Right renal pelvis (tissue), 4 donors: ENCODE measurements at places on chromosomes 4 and X. TPM values are rescaled to one million over a fixed set of nuclear protein-coding genes. Genes with fewer than 3 reads are reported as not detected.
A peak's percentile ranks its signal among the peaks of the same experiment; 100 is the strongest.

The MCF2 gene
- 1.1 TPM for polyA plus RNA-seq

The AFF2 gene
- 5.4 TPM for polyA plus RNA-seq

The GPRASP3 gene
- 16.7 TPM for polyA plus RNA-seq

The GSPT2 gene
- 23.6 TPM for polyA plus RNA-seq

The EGF gene
- 3.5 TPM for polyA plus RNA-seq

The GLUD2 gene
- polyA plus RNA-seq = 7.2 TPM

The IL13RA1 gene
- 54.7 TPM for polyA plus RNA-seq

The FOXR2 gene
- not detected for polyA plus RNA-seq

The UGT2B17 gene
- polyA plus RNA-seq = 0.07 TPM

DNA sequence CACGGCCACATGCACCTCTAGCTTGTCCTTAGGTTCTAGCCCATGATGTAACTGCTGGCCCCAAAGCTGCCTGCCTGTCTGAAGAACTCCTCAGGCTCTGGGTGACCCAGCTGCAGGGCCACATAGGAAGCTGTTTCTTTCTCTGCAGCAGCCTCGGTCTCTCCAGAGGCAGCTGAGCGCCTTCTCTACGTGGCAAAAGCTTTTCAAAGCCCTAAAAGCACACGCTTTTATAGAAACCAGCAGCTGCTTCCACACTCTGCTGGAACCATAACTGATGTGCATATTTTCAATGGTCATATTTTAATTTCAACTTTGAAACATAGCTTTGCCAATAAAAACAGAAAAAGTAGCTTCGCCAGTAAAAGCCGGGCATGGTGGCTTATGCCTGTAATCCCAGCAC is 37.4 kb downstream of the FAM53A start:
- no peak for DNase-seq

GRCh38 chr4:4455210-4455865 is 68.4 kb downstream of the NSG1 start:
- no peak for DNase-seq

- DNase-seq = peak; percentile 68
Observed at GRCh38 chr4:105146276-105147015, at the start of gene TET2. Gene TET2 (plus strand): TSS chr4:105146876. CDS start chr4:105233943, 87,067 bp downstream.

DNA sequence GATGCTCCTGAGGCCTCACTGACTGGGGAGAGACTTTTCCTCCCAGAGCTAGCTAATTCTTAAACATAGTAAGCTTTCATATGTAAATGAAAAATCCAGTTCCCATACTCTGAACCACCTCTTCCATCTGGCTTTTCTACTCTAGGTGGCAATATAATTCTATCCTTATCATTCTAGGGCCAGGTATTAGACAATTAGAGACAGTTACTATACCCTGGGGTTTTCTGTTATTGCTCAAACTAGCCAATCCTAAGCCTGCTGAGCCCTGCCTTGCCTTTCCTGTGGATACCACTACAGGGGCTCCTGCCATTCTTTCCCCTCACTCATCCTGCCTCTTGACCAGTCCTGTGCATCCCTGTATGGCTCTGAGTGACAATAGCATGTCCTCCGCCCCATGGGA is 552.0 kb downstream of the STIM2 start:
- no peak for DNase-seq

DNA sequence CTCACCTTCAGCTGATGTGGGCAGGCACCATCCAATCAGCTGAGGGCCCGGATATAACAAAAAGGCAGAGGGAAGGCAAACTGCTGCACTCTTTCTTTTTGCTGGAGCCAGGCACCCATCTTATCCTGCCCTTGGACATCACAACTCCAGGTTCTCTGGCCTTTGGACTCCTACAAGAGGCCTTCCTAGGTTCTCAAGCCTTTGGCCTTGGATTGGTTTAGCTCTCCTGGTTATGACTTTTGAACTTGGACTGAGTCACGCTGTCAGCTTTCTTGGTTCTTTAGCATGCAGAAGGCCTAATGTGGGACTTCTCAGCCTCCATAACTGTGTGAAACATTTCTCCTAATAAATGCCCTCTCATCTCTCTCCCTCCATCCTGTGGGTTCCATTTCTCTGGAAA is 23.0 kb upstream of the N4BP2 start:
- DNase-seq = no peak

DNA sequence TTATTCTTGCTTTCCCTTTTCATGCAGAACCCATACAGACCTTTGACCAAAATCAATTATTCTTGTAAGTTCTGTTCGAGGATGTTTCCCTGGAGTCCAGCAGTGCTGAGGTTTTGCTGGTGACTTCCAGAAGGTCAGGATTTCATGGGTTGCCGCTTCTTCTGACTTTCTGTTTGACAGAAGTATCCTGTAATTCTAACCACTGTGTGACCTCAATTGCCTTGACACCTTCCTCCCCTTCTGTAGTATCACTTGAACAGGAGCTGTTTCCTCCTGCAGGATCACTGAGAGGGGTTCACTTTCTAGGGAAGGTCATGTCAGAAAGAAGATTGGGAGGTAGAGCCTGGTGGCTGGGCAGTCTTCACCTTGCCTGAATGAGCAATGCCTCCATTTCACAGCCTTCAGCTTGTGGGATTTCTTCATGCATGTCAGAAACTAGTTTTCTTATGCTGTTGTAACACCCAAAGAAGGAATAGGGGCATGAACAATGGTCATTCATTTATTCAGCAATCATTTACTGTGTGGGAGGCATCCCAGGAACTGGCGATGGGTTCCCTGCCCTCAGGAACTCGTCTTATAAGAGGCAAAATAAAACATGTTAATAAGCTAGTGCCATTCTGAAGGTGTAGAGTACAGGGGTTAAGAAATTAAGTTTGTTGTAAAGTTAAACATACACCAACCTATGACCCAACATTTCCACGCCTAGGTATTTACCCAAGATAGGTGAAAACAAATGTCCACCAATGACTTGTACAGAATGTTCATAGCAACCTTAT is 205.9 kb downstream of the SOWAHB start:
- DNase-seq = no peak

- DNase-seq = no peak
Observed at GRCh38 chr4:140937866-140938265, 181.7 kb upstream of the TBC1D9 start.

DNA sequence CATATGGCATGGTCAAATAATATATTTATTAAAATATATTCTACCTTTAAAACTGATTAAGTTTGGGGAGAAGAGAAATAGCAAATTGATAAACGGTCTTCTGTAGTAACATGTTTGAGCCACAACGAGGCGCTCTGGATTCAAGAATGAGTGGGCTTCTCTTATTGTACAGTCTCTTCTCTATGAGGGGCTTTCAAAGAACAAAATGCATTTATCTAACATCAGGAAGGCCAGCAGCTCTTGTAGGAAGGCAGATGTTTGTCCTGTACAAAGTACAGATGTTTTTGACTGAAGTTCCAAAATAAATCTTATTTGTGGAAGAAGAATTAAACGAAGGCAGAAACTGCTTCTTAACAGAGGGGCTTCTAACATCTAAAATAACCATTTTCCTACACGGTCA is 153.6 kb downstream of the RASL11B start:
- DNase-seq = peak; percentile 53

GRCh38 chr4:155766622-155767021 is 7.8 kb downstream of the GUCY1B1 start:
- no peak for DNase-seq

- no peak for DNase-seq
Observed at GRCh38 chrX:17990532-17990931, 129.4 kb upstream of the RAI2 start.

GRCh38 chrX:100817340-100817739 is 2.9 kb upstream of the CSTF2 start:
- DNase-seq = no peak

DNA sequence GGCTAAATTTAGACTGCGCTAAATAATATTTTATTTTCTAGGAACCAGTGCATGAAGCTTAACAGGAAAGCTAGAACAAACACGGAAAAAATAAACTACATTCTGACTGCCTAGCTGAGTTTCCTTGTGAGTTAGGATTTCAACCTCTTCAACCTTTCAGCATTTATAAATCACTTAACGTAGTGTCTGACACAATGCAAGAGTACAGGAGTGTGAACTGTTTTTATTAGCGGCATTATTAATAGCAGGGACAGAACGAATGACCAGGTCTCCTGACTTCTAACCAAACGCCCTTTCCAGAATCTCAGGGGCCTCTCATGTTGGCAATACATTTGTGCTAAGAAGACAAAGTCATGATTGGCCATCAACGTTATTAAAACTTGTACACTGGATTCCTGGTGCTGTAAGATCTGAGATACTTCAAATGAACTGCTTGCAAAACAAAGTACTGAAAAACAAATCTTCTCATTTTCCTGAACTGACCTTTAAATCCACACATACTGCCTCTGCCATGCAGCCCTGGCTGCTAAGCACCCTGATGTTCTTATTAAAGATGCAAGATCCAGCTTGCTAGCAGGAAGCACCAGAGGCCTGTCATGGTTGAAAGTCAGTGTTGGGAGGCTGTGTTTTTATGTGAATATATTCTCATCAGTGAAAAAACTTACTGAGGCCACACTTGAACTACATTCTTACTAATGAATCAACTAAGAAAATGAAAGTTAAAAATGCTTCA is 380.4 kb upstream of the CPEB2 start:
- peak; percentile 1 for DNase-seq

DNA sequence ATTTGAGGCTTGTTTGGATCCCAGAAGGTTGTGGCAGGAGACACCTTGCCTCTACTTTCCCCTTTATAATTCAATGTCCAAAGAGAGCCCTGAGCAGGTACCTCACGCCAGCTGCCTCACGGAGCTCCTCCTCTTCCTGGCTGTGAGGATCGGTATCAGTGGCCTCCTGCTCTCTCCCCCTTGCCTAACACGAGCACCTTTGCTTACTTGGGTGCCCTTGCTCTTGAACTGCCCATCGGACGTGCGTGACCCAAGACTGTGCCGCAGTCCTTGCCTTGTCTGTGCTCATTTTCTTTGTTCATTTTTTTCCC is 27.8 kb upstream of the MSANTD1 start:
- no peak for DNase-seq

DNA sequence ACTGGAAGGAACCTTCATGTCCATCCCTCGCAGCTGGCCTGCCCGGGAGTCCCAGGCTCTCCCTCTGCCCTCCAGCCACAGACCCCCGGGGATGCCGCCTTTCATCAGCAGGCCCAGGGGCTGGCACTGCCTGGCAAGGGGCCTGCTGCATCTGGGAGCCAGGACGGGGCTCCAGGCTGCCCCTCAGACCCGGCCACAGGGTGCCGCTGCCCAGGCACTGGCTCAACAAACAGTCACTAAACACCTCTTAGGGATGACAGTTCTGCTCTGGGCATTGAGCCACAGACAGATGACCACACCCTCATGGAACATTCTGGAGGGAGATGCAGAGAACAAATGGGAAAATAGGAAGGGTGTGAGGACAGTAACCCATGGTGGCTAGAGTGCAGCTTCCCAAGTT is 109.3 kb downstream of the HMX1 start:
- no peak for DNase-seq

GRCh38 chrX:12617241-12617640 is 174.0 kb upstream of the PRPS2 start:
- DNase-seq = no peak

- no peak for DNase-seq
Observed at GRCh38 chr4:165514739-165515138, 135.9 kb downstream of the CPE start.

- no peak for DNase-seq
Observed at GRCh38 chrX:103614999-103615398, 7.2 kb downstream of the TCEAL3 start.

- DNase-seq = no peak
Observed at GRCh38 chrX:1325515-1326116, 11.0 kb upstream of the IL3RA start.

DNA sequence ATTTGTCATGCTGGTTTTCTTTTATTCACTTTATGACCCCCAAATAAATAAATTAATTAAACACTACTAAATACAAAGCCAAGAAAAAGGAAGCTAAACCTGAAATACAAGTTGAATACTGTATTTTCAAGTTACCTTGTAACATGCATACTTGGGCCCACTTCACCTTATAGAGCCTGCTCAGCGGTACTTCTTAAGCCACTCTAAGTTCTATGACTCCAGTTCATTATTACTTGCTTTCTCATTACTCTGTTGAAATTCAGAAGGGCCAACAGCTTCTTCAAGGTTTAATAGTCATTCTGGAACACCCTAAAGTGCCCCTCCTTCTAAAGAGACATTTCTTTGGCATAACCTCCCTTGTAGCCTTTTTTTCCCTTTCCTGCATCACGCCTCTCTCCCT is 844.5 kb downstream of the RPA4 start:
- DNase-seq = no peak

- no peak for DNase-seq
Observed at GRCh38 chr4:172740434-172740833, 428.2 kb upstream of the GALNT7 start.

DNA sequence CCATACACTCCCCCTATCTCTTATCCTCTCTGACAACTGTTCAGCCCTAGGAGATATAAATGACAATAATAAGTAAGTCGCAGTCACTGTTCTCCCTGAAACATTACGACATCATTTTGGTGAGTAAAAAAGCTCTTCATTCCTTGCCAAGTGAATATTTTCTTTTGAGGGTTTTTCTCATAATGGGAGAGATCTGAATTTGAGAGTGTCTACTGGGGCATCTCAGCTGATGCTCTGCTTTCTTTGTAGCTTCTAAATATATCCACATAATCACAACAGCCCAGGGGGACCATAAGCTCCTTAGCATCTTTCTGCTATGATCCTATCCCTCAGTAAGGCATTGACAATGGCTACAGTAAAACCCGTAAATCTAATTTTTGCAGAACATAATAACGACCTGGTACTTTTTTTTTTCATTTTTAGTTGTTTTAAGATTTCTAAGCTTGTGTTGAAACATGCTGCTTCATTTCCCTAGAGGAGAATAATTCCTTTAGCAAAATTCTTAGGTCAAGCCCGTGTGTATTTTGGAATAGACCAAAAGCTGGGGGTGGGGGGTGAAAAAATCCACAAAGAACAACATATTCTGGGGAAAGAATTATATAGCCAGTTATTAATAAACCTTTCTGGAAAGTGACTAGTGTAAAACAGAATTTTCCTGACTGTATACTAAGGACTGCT is 78.1 kb upstream of the GPM6B start:
- DNase-seq = no peak

DNA sequence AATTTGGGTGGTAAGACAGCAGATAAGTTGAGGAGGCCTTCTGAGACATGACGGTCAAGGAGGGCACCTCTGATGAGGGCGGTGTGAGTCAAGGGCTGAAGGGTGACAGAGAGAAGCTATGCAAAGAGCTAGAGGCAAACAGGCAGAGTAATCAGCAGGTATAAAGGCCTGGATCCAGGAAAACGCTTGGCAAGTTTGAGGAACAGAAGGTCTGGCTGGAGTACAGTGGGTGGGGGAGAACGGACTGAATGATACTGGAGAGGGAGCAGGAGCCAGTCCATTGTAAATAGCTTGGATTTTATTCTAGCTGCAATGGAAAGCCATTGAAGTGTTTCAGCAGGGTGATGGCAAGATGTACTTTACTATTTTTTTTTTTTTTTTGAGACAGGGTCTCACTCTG is 39.3 kb downstream of the RAB33B start:
- DNase-seq = no peak

- no peak for DNase-seq
Observed at GRCh38 chr4:152784490-152785350, 5.0 kb downstream of the ARFIP1 start.

DNA sequence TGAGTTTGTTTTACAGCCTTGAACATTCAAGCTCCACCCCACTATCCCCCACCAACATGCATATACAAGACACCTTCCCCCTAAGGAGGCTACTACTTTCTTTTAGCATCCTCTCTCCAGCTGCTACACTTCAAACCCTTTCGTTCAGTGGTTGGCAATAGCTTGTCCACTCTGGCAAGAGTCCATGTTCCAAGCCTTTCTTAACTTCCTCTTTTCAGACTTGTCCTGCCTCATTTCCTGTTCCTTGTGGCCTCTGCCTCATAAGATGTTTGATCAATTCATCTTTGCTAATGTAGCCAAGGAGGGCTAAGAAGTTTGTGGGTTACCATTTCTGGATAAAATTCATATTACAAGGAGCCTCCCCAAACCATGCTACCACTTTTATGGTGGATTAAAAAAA is 20.8 kb upstream of the ZCCHC12 start:
- no peak for DNase-seq
